ENCODE measurements at places on chromosomes 2 and 18.

DNA sequence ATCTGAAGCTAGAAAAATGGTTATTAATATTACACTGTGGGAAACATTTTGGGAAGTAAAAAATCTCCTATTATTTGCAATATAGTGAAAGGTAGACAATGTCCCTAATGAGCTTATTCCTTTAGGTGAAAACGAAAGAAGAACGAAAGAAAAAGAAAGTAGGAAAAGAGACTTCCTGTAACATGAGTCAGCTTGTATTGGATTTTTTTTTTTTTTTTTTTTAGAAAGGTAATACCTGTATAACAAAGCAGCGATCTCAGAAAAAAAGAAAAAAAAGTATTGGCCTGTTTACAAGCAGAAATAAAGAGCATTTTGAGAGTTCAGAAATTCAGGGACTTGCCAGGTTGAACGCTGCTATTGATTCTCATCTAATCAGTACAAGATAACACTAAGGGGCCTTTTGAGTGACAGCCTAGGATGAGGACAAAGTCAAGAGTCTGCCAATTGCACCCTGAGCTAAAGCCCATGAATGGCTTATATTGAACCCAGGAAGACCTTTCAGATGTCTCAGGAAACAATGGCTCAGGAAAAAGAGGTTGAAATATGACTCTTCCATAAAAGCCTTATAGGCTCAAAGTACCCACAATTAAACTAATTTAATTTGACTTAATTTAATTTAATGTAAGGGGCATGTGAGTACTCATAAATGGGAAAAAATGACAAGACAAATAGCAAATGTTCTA is 615.6 kb upstream of the CDH2 start:
- no peak for DNase-seq

DNA sequence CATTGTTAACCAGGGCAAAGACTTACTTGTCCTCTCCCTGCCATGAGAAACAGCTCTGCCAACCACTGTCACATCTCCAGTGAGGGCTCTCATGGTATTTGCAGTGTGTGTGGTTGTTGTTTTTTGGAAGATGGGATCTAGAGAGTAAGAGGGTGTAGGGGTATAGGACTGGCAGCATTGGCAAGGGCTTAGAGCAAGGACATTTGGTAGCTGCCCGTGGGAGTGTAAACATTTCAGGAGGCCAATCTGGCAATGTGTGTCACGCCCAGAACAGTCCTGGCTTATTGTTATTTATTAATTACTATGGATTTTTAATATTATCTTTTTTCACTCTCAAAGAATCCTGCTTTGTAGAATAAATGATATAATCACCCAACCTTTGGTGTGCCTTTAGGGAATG is 90.5 kb downstream of the TMEM17 start:
- DNase-seq = no peak

DNA sequence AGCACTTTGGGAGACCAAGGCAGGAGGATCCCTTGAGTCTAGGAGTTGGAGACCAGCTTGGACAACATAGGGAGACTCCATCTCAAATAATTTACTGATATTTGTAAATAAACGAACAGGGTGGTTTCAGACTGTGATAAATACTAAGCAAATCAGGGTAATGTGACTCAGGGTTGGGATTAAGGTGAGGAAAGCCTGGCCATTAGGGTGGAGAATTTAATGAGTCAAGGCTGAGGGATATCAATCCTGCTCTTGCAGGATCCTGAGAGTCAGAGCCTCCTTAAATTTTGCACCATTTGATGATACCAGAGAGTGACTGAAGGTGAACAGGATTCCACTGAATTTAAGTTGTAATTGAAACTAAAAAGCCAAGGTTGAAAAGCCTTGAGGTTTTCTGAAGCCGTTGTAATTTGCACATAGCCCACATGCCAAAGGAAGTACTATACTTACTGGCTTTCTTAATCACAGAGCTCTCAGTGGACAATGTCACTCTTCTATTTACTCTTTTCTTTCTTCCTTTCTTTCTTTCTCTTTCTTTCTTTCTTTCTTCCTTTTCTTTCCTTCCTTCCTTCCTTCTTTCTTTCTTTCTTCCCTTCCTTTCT is 28.6 kb upstream of the AP1S3 start:
- DNase-seq = no peak

DNA sequence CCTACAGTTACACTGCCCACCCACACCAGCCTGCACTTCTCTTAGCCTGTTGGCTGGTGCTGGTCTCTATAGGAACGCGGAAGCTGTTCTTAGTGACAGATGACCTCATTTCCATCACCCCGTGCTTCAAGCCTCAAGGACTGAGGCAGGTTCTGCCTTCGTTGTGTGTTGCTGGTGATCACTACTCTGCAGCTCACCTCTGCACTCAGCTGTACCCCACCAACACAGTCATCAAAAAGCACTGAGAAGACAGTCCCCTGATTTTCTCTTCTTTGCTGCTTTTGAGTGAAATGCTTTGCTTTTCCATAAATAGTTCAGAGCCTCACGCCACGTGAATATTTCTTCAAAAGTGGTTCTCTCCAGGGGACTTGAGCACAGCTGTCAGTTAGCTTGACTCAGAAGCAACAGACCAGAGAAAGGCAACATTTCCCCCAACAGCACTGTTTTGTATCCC is 225.7 kb upstream of the CCDC150 start:
- no peak for DNase-seq

DNA sequence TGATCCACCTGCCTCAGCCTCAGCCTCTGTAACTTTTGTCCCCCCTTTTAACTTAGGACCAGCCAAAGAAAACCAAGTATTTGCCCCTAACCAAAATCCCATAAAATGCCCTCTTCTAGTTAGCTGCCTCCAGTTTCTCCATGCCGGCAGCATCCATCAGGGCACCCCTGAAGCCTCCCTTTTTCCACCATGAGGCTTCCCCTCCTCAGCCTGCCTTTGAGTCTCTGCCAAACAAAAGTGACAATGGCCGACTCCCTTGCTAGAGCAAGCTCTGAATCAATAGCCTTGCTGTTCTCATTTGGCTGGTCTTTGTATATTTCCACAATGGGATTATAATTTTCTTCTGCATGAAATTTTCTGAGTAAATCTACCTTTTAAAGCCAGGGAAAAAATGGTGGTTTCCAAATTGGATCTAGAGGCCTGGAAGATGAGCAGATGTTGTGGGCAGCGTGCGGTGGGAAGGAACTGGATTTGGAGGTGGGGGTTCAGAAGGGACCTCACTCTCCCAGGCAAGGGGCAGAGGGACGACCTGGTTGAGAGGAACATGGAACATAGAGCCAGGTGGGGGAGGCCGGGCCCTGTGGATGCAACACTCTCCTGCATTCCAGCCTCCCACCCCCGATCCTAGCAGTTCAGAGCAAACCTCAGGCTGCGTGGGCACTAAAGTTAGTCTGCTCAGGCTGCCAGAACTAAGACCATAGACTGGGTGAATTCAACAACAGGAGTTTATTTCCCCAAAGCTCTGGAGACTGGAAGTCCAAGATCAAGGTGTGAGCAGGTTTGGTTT is 80.6 kb downstream of the HS6ST1 start:
- DNase-seq = no peak

GRCh38 chr2:158094487-158095092 is 7.1 kb upstream of the UPP2 start:
- no peak for DNase-seq

- DNase-seq = no peak
Observed at GRCh38 chr18:3340015-3340681, 78.2 kb downstream of the MYL12B start.

GRCh38 chr2:142323206-142323605 is 192.4 kb upstream of the LRP1B start:
- no peak for DNase-seq

DNA sequence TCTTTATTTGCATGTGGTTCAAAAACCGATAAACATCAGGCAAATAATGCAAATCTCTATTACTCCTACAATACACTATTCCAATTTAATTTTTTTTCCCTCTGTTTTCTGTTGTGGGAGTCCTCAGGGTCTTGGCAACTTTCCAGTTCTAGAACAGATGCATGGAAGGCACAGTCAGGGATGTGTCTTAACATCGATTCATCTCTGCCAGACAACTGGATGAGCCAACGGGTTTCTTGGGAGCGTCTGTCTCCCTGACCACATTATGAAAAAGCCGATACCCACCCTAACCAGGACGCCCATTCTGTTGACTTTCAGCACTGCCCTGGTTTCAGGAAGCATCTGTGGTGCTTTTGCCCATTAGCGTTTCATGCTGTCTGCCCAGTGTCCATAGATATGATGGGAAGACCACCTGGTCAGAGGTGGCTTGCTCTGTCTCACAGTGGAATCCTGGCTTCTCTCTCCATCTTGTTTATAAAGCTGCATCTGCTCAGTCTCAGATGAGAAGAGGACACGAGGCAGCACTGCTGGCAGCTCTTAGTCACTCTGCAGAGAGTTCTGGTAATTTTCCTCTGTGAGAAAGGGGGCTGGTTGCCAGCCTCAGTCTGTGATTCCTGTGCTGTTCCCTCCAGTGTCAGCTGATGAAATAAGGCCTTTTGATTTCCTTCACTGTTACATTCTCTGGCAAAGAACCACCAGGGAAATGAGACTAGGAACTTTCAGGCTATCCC is 57.9 kb upstream of the KCNE4 start:
- no peak for DNase-seq
